Heart left ventricle (tissue), 16 donors: ENCODE measurements at places on chromosomes 12 and 14. TPM values are rescaled to one million over a fixed set of nuclear protein-coding genes. Genes with fewer than 3 reads are reported as not detected.

GRCh38 chr12:89544681-89545184 is 18.9 kb upstream of the POC1B start:
- peak; percentile 66 for DNase-seq

The TBX5 gene
- 74.5 TPM for total RNA-seq

The SPIC gene
- not detected for total RNA-seq

The KRT77 gene
- not detected for total RNA-seq

The TROAP gene
- total RNA-seq, result 1.0 TPM
